ENCODE measurements at places on chromosomes 12 and 14.

DNA sequence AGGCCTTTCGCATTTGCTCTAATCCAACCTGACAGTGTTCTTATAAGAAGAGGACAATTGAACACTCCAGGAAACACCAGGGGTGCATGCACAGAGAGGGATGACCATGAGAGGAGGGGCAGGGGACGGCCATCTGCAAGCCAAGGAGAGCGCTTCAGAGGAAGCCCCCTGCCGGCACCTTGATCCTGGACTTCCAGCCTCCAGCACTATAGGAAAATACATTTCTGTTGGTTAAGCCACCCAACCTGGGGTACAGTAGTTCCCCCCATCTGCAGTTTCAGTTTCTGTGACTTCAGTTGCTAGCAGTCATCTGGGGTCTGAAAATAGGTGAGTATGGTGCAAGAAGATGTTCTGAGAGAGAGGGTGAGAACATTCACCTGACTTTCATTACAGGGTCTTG, 64.7 kb downstream of the CLMN start:
- DNase-seq, result no peak

DNA sequence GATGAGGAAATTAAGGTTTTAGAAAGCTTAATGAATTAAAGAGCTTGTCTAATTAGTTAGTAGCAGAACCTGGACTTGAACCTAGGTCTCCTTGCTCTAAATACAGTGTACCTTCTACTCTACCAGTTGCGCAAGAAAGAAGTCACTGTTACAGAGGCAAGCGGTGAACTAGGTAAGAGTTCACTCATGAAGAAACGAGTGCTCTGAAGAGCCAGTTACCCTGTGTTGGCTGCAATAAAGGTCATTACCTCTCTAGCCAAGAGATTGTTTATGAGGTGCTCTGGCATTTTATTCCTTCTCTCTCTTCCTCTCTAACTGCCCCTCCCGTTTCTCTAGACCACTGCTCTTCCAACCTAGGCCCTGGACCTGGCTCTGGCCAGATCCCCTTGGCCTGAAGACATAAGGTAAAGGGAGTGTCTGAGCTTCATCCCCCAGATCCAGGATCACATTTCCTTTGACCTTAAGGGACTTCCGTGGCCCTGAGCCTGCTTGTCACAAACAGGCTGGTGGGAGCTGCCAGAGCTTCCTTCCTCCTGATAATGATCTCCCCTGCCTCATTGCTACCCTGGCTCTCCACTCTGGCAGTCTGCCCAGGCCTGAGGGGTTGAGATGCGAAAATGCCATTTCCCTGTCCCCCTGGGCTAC, 1.9 kb downstream of the RNASE7 start:
- no peak for DNase-seq

- no peak for DNase-seq
Measured at GRCh38 chr12:85301051-85301450, 21.0 kb downstream of the ALX1 start.

DNA sequence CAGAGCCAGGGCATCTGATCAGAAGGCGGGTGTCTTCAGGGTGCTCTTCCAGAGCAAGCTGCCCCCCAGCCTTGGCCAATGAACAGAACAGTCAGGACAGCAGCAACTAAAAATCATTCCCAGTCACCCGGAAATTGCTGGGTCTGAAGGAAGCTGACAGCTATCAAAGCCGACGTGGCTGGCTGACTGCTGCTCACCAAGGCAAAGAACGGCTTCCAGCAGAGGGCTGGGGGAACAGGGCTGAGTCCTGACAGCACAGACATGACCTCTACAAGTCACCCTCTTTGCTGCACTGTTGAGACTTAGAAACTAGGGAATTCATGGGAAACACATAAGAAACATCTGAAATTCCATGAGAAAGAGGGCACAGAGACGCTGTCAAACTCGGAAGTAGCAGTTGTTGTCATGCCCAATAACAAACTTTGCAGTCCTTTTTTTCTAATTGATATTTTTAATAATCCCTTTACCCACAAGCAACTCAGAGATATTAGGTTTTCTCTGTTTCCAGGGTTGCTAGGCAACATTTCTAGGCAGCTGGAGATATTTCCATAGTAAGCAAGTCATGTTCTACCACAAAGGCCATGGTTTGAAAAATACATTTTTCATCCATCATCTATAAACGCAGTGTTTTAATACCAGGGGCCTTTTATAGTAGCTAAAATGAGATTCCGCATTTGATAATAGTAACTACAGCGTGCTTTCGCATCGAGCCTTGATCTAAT, 365.2 kb downstream of the SEC23A start:
- no peak for DNase-seq

All from urinary bladder (tissue), 4 donors.